AG10803 (cell line): ENCODE measurements at places on chromosomes 2 and 18.

GRCh38 chr2:156077041-156077742 lies 255.3 kb downstream of the NR4A2 start:
- DNase-seq, result no peak

DNA sequence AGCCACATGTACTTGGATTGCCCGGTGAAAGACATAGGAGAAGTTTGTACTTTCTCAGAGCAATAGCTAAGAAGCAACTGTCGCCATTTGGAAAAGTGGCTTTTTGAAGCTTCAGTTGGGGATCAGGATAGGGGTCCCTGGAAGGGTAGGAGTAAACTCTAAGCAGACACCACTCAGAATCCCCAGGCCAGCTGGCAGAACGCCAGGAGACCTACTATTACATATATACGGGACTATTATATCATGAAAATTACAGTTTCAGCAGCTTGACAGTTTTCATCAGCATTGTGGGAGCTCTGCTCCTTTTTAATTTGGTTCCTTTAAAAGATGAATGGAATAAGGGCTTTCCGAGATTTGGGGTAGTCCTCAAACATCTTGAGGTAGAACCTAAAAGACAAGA lies 54.9 kb downstream of the SRD5A2 start:
- no peak for DNase-seq

- DNase-seq, result no peak
Observed at GRCh38 chr2:240930096-240930630, 24.0 kb downstream of the CROCC2 start.

DNA sequence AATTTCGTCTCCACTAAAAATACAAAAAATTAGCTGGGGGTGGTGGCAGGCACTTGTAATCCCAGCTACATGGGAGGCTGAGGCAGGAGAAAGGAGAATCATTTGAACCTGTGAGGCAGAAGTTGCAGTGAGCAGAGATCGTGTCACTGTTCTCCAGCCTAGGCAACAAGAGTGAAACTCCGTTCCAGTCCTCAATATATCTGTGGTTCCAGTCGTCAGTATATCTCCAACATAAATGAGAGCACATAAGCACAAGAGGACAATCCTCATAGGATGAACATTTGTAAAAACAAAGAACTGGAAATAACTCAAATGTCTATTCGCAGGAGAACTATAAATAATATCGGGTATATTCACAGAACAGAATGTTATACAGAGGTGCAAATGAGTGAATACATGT lies 13.1 kb upstream of the PLEK start:
- DNase-seq, result no peak

- DNase-seq, result no peak
Observed at GRCh38 chr2:197960786-197961185, 156.4 kb downstream of the PLCL1 start.

GRCh38 chr2:229943770-229944449 lies 21.6 kb downstream of the FBXO36 start:
- DNase-seq, result no peak

GRCh38 chr2:140234116-140234515 lies 1453.9 kb upstream of the NXPH2 start:
- no peak for DNase-seq

- no peak for DNase-seq
Observed at GRCh38 chr2:60405271-60405919, 148.1 kb downstream of the BCL11A start.

GRCh38 chr2:35783723-35784122 lies 571.9 kb upstream of the CRIM1 start:
- DNase-seq, result no peak

- DNase-seq, result peak; percentile 75
Observed at GRCh38 chr18:3454365-3455089, 4.6 kb downstream of the TGIF1 start.

GRCh38 chr2:146754606-146755005 lies 1090.2 kb upstream of the ACVR2A start:
- no peak for DNase-seq

DNA sequence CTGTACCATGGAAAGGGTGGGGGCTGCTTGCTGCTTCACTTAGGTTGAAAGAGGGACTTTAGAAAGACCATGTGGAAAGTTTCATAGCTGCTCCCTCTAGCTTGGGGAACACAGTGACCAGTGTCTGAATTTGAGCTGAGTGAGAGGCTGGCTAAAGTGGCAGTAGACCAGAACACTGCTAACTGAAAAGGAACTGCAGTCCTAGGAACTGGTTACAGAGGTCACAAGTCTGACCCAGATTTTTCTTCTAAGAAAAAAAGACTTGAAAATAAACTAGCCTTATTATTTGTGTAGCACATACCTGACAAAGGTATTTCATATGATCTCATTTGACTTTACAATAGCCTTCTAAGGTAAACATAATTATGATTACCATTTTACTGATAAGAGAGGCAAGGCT lies 153.6 kb downstream of the FSHR start:
- DNase-seq, result no peak

DNA sequence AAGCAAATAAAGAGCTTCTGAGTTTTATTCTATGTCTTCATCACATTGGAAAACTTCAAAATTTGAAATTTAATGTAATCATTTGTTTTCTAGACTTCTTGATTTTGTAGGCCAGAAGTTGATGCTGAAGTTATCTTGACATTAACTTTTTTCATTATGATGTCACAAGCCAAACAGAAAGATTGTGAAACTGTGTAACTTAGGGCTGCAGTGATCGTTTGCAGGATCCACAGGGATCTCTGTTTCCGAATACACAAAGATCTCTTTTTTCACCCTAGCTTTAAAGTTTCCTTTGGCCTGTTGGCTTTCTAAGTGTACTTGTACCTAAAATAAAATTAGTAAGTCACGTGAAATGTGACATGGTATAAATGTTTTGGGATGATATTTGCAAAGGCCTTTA lies 594.9 kb upstream of the CDH2 start:
- no peak for DNase-seq

DNA sequence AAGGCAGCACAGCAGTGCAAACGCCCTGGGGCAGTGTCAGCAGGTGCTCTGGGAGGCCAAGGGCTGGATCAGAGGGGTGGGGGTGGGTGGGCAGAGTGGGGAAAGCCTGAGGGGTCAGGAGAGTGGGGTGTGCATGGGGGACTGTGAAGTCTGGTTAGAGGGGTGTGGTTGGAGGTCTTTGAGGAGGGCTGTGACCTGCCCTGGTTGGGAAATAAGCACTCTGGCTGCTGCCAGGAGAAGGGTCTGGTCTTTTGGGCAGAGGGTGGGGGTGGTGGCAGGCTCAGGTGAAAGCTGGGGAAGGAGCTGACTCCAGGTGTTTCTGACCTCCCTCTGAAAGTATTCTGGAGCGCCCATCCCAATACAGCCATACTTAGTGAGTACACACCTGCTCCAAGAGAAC lies 4.2 kb downstream of the ALPI start:
- DNase-seq, result no peak

DNA sequence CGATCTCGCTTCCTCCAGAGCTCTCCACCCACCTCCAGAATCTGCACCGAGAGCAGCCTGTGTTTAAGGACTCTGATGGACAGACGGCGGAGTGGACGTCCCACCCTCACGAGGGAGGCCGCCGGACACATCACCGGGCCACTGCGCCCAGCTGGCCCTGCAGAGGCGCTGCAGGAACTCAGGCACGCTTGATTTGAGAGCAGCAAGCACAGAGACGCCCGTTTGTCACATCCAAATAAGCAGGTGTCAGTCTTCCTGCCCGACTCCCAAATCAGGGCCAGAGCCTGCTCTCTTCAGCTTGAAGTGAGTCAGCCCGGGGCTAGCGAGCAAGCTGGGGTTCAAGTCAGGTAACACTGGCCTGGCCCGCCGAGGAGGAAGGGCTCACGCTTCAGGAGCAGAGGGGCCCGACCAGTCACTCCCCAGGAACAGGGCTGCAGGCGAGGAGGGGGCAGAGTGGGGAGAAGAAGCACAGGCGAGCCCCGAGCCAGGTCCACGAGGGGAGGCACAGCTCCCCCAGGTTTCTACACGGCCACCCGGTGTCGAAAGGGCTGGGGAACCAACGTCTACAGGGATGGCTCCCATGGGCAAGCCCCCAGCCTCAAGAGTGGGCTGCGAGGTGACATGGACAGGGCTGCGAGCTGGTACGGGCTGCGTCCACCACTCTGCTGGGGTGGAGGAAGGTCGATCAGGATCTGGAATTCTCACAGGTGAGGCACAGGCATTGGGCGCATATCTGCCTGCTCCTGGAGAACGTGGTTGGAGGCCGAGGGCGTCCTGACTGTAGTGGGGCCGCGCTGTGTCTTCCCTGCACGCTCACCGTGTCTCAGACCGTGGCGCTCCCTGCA lies 52.5 kb upstream of the CTDP1 start:
- no peak for DNase-seq

DNA sequence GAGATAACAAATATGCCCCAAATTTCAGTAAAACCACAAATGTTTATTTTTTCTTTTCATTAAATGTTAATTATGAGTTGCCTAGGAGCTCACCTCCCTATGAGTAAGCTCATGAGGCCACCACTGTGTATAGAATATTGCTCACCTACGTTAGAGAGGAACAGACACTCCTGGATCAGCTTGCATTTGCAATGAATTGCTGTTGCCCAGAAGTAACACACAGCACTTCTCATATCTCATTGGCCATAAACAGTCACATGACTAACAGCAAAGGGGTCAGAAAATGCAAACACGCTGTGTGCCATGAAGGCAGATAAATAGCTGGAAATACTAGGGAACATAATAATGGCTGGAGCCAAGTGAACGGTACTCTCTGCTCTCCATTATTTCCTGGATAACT lies 89.0 kb upstream of the GALNT5 start:
- DNase-seq, result no peak

GRCh38 chr2:28030600-28030999 lies 140.1 kb downstream of the BABAM2 start:
- no peak for DNase-seq

DNA sequence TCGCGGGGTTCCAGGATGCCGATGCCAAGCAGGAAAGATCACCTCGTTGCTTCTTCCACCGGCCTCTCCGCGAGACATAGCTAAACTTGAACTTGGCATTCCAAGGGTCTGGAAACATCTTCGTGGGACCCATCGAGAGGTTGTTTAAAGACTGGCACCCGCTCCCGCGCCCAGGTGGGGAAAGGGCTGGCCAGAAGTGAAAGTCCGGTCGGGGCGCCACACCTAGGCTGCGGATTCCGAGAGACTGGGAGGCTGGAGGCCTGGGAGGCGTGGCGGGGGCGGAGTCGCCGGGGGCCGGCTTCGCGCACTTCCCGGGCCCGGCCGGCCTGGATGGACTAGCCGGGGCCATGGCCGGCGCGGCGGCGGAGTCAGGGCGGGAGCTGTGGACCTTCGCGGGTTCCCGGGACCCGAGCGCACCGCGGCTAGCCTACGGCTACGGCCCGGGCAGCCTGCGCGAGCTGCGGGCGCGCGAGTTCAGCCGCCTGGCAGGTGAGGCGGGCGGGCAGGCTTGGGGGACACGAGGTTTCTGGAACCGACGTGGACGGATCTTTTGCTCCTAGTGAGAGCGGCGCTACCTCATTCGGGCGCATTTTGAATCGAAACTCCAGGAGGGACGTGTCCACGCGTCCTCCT lies at the start of gene MOCOS:
TSS of gene MOCOS (plus strand) at position 305 of the 633 bp plus-strand sequence. CDS start at position 348, 43 bp downstream.
- peak; percentile 58 for DNase-seq

DNA sequence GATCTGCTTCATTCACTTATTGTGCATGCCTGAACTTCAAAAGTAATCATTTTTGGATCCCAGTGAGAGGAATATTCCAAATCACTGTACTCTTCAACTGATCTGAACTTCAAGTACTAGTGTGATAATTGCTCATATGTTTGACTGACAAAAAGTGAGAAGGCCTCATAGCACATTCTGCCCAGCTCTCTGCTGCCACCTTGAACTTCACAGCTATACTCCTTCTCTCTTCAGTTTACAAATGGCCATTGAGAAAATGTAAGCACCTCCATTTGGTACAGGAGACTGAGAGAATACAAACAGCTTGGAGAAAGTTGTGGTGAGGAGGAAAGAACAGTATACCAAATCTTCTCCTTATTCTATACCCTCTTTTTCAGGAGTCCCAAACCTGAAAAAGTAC lies 946.0 kb upstream of the CHAC2 start:
- DNase-seq, result no peak

DNA sequence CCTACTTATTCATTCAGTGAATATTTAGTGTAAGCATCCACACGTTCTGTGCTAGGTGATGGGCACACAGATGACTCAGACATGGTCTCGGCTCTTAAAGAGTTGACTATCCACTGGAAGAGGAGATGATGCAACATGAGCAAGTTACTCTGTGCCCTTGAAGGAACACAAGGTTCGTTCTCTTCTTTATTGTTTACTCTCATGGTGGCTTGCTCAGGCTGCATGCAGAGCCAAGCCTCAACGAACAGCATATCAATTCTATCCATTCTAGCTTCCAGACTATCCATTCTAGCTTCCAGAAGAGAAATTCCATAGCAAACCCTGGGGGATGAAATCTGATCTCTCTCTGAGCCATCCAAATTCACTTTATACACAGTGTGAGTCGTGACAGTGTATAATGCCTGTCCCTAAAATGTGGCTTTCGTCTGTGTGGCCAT lies 68.1 kb upstream of the CTAGE1 start:
- DNase-seq, result peak; percentile 39

- no peak for DNase-seq
Observed at GRCh38 chr2:231410293-231411004, 14.9 kb downstream of the B3GNT7 start.

DNA sequence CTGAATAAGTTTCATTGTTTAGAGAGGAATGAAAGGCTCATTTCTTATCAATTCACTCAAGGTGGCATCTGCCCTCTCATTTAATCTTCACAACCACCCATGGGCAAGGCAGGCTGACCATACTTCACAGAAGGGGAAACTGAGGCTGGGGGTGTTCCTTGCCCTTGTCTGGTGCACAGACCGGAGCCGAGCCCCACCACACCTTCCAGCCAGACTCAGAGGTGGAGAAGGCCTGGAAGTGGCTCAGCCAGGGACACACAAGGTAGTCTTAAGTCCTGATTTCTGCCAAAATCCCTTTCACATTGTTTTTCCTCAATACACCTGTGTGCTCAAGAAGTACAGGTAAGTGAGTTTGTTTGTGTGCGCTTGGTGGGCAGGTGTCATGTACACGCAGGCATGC lies 111.9 kb upstream of the TEX51 start:
- no peak for DNase-seq

DNA sequence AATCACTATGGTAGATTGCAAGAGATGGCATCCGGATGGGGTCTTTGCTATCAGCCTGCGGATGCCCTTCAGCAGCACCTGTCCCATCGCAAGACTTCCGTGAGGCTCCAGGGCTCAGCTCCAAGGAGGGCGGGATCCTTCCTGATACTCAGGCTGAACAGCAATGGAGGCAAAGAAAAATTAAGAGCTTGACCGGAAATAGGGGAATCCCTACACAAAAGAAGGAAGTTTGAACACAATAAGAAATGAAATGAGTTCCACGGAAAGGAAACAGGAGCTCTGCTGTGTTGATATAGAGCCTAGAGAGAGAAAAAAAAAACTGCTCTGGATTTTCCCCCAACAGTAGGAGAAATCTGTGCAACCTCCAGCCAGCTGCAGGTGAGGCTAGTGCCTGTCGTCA lies 91.9 kb downstream of the ARL4C start:
- DNase-seq, result no peak

DNA sequence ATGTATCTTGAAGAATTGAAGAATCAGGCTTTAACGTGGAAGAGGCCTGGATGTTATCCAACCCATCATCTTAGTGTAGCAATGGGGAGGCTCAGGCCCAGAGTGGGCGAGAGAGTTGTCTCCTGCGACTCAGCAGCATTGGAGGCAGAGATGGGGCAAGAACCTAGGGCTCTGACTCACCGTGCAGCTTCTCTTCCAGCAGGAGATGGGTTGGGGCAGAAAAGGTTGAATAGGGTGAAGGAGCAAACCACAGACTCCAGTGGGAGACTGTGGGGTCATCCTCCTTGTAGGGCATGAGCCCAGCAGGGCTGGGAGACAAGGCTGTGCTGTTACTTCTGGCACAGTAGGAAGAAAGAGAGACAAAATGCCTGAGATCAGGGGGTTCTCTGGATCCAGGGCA lies 1.4 kb downstream of the IL36RN start:
- peak; percentile 14 for DNase-seq

GRCh38 chr2:151334082-151334815 lies 23.1 kb upstream of the TNFAIP6 start:
- peak; percentile 96 for DNase-seq
